Spinal cord (tissue), 10 donors: ENCODE measurements at places on chromosomes 1 and 21. TPM values are rescaled to one million over a fixed set of nuclear protein-coding genes. Genes with fewer than 3 reads are reported as not detected.

The MFN2 gene
- 65.6 TPM for total RNA-seq

The CD1E gene
- total RNA-seq, result 0.17 TPM

The STMN1 gene
- 645 TPM for total RNA-seq

The HSPA6 gene
- 0.77 TPM for total RNA-seq

The TRIM67 gene
- 13.8 TPM for total RNA-seq

The DIPK1A gene
- 37.1 TPM for total RNA-seq

The UBE2G2 gene
- total RNA-seq, result 53.0 TPM

The PLA2G2D gene
- total RNA-seq, result not detected

The PLEKHN1 gene
- total RNA-seq, result not detected

The IQCC gene
- 3.3 TPM for total RNA-seq

The GPATCH2 gene
- total RNA-seq, result 22.5 TPM

The OR6N1 gene
- total RNA-seq, result not detected

The ZZZ3 gene
- 121 TPM for total RNA-seq

The SYT14 gene
- total RNA-seq, result 25.1 TPM

The RSPH1 gene
- 14.3 TPM for total RNA-seq

The GPR137B gene
- 33.1 TPM for total RNA-seq

The CD1B gene
- not detected for total RNA-seq

The KRTAP12-2 gene
- total RNA-seq, result not detected

The EPHA8 gene
- 1.8 TPM for total RNA-seq

The AMY1A gene
- total RNA-seq, result not detected

The CYP4A22 gene
- total RNA-seq, result not detected

The ZBTB8A gene
- total RNA-seq, result 15.4 TPM

The SLC2A5 gene
- 12.9 TPM for total RNA-seq

The ITGB2 gene
- total RNA-seq, result 36.7 TPM

The TXNIP gene
- total RNA-seq, result 453 TPM

The IQGAP3 gene
- 4.9 TPM for total RNA-seq

The CA6 gene
- total RNA-seq, result not detected

The DISP3 gene
- total RNA-seq, result 7.4 TPM

The EFCAB14 gene
- 64.5 TPM for total RNA-seq

The OR6Y1 gene
- total RNA-seq, result not detected

The RUNX1 gene
- 2.1 TPM for total RNA-seq

The BSDC1 gene
- 61.4 TPM for total RNA-seq

The LENEP gene
- not detected for total RNA-seq

The SYCP1 gene
- 0.11 TPM for total RNA-seq

The C8B gene
- total RNA-seq, result not detected

The PLA2G4A gene
- total RNA-seq, result 15.4 TPM

The TEKT2 gene
- 13.5 TPM for total RNA-seq

The SMCP gene
- total RNA-seq, result not detected

The OR2T4 gene
- total RNA-seq, result not detected

The GUCA2A gene
- not detected for total RNA-seq

The RAP1GAP gene
- total RNA-seq, result 17.1 TPM

The SKI gene
- total RNA-seq, result 23.0 TPM

The PPP1R8 gene
- 43.8 TPM for total RNA-seq
